Articular chondrocyte of knee joint (primary cell): ENCODE measurements at places on chromosomes 6 and 20. TPM values are rescaled to one million over a fixed set of nuclear protein-coding genes. Genes with fewer than 3 reads are reported as not detected.

Gene SS18L1
- total RNA-seq: 6.7 and 9.9 TPM in 2 replicates

Gene MICB
- total RNA-seq: 6.5 and 8.6 TPM in 2 replicates

Gene OTOR
- total RNA-seq: not detected in 2 replicates

Gene STMND1
- not detected in 2 replicates for total RNA-seq

Gene LAMA2
- total RNA-seq: 30.3 and 33.5 TPM in 2 replicates

Gene RWDD2A
- total RNA-seq: 4.8 and 5.2 TPM in 2 replicates

Gene BCLAF1
- total RNA-seq: 163 and 164 TPM in 2 replicates

Gene C20orf141
- 0.32 TPM in 1 of 2 replicates, not detected in the other for total RNA-seq

Gene GGTLC1
- not detected in 2 replicates for total RNA-seq

Gene ADGRF5
- total RNA-seq: not detected in 2 replicates

Gene SOBP
- total RNA-seq: 9.9 and 10.4 TPM in 2 replicates

Gene DZANK1
- total RNA-seq: 1.2 TPM in 2 replicates

Gene MACROD2
- total RNA-seq: 2.1 and 2.4 TPM in 2 replicates

Gene SH3BGRL2
- 2.9 and 5.1 TPM in 2 replicates for total RNA-seq

Gene SMLR1
- not detected in 2 replicates for total RNA-seq

Gene IPCEF1
- 0.13 and 0.22 TPM in 2 replicates for total RNA-seq

Gene BNIP5
- not detected in 2 replicates for total RNA-seq
